ENCODE measurements at places on chromosomes 12 and 14. TPM values are rescaled to one million over a fixed set of nuclear protein-coding genes. Genes with fewer than 3 reads are reported as not detected.

DNA sequence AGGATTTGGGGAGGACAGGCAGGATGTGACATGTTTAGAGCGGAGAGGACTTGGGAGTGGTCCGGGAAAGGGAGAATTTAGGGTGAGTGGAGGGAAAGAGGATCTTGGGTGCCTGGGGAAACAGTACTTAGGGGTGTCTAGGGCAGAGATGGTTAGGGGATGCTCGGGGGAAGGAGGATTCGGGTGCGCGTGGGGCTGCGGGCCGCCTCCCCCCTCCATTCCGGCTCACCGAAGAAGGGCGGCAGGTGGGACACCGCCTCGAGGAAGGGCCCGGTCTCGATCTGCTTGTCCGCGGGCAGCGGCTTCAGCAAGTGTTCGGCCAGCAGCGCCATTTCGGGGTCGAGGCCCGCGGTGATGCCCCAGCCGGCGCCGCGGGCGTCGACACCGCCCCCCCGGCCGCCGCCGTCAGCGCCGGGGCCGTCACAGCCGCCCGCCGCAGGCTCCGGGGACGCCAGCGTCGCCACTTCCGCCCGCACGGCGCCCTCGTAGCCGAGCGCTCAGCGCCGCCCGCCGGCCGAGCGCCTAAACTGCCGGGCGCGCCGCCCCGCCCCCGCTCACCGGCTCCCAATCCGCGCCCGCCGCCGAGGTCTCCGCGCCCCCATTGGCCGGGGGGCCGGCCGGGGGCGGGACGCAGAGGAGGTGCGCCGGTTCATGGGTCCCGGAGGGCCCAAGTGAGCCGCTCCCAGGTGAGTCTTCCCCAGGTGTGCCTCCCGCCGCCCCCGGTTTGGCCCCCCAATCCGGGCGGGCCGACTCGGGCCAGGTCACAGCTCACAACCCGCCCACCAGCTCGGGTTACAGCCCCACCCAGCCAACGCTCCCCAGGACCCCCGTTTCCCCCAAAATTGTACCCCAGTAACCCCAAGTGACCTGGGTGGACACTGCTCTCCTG lies at the start of gene GLTP:
Gene GLTP, minus strand, starts transcription at position 499 of the 889 bp plus-strand sequence. Its CDS starts 167 bp downstream, at position 332.
- peak; percentile 86 for DNase-seq

Gene TAS2R50
- 1.9 TPM for total RNA-seq

- DNase-seq: no peak
These were observed 131.2 kb downstream of the KCNH5 start for GRCh38 chr14:62914025-62914424.

DNA sequence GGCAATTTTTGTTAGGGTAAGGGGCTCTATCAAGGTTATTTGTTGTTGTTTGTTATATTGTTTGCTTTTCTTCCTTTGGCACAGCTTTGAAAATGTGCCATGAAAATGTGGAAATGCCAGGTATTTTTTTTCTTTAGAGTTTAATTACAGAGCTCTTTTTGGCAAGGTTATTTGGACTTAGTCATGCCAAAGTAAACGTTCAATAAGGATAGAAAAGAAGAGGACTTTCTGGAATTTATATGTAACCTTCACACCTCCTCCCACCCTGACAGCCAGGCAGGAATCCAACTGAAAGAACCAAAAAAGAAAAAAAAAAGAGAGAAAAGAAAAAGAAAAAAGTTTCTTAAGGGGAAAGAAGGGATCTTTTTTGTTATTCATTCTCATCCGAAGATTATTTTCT lies 217.8 kb downstream of the KITLG start:
- DNase-seq: no peak

Gene CFAP251
- total RNA-seq: 5.0 TPM

DNA sequence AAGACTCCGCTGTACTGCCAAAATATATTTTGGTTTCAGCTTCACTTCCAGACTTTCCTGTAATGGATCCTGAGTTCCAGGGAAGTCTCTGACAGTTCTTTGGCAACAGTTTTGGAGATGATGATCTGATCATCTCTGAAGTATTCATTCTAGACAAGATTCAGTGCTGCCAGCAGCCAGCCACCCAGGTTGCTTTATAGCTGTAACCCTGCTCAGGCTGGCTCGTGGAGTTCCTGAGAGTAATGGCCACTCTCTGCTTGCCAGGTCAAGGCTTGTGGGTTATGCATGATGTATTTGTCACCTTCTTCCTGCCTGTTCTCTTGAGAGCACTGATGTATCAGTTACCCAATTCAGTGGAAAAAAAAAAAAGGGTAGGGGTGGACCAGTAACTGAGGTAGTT lies 124.3 kb downstream of the PPHLN1 start:
- no peak for DNase-seq

Gene MGP
- total RNA-seq: not detected

DNA sequence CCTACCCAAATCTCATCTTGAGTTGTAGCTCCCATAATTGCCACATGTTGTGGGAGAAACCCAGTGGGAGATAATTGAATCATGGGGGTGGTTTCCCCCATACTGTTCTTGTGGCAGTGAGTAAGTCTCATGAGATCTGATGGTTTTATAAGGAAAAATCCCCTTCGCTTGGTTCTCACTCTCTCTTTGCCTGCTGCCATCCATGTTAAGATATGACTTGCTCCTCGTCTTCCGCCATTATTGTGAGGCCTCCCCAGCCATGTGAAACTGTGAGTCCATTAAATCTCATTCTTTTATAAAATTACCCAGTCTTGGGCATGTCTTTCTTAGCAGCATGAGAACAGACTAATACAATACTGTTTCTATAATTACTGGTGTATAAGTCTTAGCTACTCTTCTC lies 6.5 kb upstream of the BCAT1 start:
- DNase-seq: no peak

- DNase-seq: no peak
These were observed 810 bp downstream of the MARCHF9 start for GRCh38 chr12:57755454-57756372.

- DNase-seq: no peak
These were observed 314.5 kb downstream of the ALG10 start for GRCh38 chr12:34336619-34337465.

DNA sequence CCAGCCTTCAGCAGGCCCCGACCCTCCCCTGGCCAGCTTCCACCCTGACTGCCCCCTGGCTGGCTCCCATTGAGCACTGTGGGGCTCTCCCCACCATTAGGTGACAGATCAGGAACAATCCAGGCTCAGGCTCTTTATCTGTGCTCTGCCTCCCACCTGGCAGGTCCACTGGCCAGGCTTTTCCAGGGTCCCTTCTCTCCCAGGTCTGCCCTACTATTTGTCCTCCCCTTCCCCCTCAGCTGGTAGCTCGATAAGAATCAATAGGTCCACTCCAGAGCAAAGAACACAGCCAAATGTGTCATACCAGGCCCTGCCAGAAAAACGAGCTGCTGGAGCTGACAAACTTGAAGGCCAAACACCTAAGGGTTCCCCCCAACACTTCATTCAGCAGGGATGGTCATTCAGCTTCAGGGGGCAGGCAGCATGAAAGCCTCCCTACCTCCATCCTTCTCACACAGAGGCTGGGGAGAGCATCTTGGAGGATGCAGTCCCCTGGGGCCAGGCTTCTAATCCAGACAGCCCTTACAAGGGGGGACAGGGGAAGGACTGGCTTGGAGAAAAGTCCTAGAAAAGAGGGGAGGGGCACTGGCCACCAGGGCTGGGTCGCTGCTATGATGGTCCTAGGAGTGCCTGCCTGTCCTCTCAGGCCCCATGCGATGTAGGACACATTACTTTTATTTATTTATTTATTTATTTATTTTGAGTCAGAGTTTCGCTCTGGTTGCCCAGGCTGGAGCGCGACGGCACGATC lies 1.9 kb upstream of the KRT18 start:
- no peak for DNase-seq

Gene CYP27B1
- total RNA-seq: 5.4 TPM

GRCh38 chr12:4951601-4952000 lies 41.9 kb downstream of the KCNA1 start:
- DNase-seq: no peak

DNA sequence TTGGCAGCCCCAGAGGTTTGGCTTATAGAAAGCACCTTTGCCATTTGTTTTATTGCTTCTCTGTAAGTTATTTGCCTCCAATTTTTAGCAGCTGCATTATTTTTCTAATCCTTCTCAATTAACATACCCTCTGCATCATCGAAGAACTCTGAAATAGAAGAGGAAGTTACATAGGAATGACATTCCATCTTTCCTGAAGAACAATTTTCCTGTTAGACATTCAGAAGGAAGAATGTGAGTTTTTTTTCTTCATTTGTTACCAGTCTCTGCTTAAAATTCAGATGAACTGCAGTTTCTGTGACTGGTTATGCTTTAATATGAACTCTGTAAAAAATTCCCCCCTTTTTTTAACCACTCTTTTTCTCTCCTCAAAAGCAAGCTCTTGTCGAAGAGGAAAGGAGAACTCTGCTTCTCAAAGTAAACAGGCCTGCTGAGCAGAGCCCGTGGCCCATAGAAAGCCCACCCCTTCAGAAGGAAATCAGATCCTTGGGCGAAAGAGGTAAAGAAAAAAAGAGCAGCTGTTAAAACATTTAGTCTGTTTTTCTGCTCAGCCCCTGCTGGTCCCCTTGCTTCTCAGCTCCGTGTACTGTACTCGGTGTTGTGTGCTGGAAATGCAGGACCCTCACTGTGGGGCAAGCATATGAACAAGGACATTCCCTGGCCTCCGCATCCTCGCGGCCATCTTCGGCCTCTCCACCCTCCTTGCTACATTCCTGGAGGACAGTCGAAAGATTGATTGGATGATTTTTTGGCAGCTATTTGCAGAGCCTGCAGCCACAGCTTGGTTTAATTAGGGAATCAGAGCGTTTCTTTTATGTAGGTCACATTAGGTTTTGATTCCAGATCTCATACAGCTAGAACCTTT lies 164.4 kb upstream of the LRIG3 start:
- DNase-seq: no peak

- no peak for DNase-seq
These were observed 42.1 kb upstream of the SOCS2 start for GRCh38 chr12:93530358-93530757.

GRCh38 chr14:26424537-26424936 lies 173.3 kb downstream of the NOVA1 start:
- no peak for DNase-seq

DNA sequence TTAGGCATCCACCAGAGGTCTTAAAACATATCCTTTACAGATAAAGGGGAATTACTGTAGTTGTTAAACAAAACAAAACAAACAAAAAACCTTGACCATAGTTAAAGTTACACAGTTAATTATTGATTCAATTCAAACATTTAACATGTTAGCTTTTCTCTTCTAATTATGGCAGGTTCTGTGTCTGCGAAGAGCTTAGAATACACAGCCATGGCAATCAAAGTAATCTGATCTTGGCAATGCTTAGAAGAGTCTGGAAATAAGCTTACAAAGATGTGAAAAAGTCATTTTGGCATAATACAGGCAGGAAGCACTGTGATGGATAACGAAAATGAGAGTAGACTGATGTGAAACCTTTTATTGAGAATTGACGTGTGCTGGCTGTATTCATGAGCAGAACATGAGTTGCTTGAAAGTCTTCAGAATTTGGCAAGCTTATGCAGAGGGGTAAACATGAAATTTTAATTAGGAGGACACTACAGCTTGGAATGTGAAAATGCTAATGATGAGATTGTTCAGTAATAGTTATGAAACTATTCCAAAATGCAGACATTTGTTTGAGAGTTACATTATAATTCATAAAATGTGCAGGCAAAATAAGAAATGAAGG lies 629.6 kb downstream of the FSCB start:
- no peak for DNase-seq

- DNase-seq: peak; percentile 1
These were observed 1.1 kb downstream of the ETV6 start for GRCh38 chr12:11650286-11651281.

DNA sequence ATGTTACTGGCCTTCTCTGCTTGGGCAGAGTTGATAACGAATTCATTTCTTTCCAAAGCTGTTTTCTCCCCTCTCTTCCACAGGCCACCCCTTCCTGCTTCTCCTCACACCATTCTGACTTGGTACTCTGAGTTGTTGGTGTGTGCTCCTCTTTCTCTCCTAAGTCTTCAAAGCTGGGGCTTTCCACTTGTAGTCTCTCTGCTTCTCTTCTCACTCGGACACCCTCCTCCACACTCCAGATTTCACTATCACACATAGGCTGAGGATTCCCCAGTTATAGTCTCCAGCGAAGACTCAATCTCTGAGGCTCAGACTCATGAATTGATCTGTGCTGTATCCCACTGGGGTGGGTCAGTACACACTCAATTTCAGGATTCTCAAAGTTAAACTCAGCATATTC lies 201.0 kb downstream of the SSPN start:
- no peak for DNase-seq

Gene TMX1
- total RNA-seq: 57.2 TPM

- DNase-seq: no peak
These were observed 313.4 kb downstream of the BCL11B start for GRCh38 chr14:98958632-98959031.

GRCh38 chr12:51672334-51672733 lies 81.3 kb downstream of the SCN8A start:
- DNase-seq: no peak

DNA sequence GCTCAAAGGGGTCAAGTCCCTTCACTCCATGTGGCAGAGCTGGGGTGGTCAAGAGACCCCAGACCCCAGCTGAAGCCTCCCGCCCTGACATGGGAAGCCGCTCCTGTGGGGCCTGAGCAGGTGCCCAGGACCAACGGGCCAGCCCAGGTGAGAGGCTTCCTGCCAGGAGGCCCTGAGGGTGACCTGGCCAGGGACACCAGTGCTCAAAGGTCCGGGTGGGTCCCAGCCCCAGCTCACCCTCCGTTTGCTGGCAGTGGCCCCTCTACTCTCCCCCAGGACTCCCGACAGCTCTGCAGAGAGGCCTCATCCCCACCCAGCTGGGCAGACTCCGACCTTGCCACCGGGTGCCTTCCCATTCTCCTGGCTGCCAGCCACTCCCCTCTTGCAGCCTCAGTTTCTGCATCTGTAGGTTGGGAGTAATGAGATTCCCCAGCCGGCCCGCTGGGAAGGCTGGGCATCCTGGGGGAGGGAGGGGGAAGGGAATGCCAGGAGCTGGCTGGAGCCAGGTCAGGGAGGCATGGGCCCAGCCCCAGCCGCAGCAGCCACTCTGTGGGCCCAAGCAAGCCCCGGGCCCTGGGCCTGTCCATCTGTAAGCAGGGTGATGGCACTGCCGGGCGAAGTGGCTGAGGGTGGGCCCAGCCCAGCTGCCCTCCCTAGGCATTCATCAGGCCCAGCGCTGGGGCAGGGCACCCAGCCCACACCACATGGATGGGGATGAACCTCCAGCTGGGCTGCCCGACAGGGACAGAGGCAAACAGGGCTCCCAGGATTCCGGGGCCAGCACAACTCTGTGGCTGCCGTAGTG lies 10.3 kb upstream of the INF2 start:
- no peak for DNase-seq

Data from NCI-H460 (cell line).